ENCODE measurements at places on chromosomes 2 and 18.

- DNase-seq: no peak
These were observed 60.7 kb upstream of the DAPL1 start for GRCh38 chr2:158734442-158734841.

GRCh38 chr18:5618047-5618688 lies 74.4 kb upstream of the EPB41L3 start:
- no peak for DNase-seq

DNA sequence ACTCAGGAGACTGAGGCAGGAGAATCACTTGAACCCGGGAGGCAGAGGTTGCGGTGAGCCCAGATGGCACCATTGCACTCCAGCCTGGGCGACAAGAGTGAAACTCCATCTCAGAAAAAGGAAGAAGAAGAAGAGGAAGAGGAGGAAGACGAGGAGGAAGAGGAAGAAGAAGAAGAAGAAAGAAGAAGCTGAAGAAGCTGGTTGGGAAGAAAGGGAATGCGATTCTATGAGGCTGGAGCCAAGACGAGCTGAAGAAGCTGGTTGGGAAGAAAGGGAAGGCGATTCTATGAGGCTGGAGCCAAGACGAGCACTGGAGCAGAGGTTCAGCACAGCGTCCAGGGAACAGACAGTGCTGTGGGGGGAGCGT lies 30.3 kb upstream of the TAF1B start:
- no peak for DNase-seq

DNA sequence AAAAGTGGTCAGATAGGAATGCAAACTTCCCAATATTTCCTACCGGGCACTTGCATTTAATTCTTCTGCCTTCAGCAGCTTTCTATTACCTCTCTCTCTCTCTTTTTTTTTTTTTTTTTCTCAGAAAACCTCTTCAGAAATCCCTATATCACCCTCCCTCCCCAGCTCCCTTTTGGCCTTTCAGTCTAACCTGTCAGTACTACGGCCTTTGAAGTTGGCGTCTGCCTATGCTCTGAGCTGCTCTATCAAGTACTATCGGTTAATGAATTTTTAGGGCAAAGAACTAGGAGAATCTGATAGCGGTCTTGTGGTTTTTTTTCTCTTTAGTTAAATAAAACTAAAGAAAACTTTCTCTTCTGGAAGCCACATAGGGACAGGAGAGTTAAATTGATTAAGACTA lies 122.4 kb upstream of the MAPRE2 start:
- no peak for DNase-seq

- DNase-seq: no peak
These were observed 10.3 kb upstream of the PDK1 start for GRCh38 chr2:172545408-172546075.

DNA sequence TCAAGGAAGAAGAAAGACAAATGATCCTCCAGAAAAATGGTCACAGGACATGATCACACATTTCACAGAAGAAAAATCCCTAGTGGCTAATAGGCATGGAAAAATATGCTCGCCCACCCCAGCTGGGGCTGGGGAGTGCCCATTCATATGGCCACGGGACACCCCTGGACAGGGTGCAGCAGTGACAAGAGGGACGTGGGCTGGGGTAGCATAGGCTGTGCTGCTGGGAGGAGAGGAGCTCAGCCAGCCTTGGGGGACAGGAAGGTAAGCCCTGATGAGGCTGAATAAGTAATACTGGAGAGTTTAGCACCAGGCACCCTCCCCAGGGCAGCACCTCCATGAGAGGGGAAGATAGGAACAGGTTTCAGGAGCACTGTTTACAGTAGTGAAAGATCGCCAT lies 254.9 kb upstream of the HS6ST1 start:
- DNase-seq: no peak

- no peak for DNase-seq
These were observed 59.8 kb downstream of the MARCHF4 start for GRCh38 chr2:216312441-216312840.

DNA sequence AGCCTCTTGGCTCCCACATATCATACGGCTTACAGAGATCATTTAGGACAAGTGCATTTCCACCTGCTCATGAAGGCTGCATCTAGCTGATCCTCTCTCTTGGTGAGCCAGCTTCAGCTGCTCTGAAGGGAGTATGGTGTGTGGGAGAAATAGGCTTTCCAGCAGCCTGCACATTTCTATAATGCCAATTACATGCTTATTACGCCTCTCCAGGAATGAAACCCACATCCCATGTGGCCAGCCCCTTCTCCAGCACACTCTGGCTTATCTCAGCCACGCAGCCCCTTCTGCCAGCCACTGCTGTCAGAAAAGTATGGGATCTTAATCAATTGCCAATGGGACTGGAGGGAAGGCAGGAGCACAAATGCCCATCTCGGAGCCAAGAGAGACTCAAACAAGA lies 117.5 kb downstream of the GALNT14 start:
- DNase-seq: no peak

GRCh38 chr2:235789552-235789951 lies 295.7 kb downstream of the AGAP1 start:
- DNase-seq: no peak

Measured in stimulated activated CD8-positive, alpha-beta memory T cell treated with anti-CD3 and anti-CD28 coated beads, Interleukin-15, amount 100 ng/mL, for 24 hours (primary cell).